Caco-2 (cell line): ENCODE measurements at places on chromosomes 1 and 21.

- no peaks in the 10 kb centered on the region for H3K27me3 ChIP-seq
- peak; percentile 64 for DNase-seq
- H3K36me3 ChIP-seq = no peaks in the 10 kb centered on the region; the same call in 1 of the 2 replicates
- no peak overlapping the region for H3K27ac ChIP-seq
Measured at GRCh38 chr1:93579891-93580290, 101.7 kb downstream of the BCAR3 start.

- H3K27ac ChIP-seq = no peak overlapping the region
- H3K27me3 ChIP-seq = no peaks in the 10 kb centered on the region
- peaks cover 31% of the 10 kb centered on the region for H3K4me1 ChIP-seq
- peak; percentile 36 for DNase-seq
Measured at GRCh38 chr1:220698607-220699016, 8.4 kb downstream of the C1orf115 start.

DNA sequence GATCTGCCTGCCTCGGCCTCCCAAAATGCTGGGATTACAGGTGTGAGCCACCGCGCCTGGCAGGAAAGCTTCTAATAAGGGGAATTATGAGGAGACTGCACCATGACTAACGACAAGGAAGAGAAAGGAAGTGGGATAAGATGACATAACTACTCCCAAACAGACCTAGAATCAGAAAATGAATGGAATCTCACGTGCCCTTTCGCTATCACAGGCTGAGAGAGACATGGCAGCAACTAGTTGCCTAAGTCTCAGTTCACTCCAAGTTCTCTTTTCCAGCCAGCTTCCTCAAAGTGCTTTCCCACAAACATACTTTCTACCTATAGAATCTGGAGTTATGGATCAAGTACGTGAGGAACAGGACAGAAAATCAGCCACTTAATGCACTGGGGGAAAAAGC, 2.0 kb downstream of the PI4KB start:
- peaks cover 11% of the 10 kb centered on the region for H3K4me1 ChIP-seq
- H3K4me3 ChIP-seq = no peak overlapping the region
- peaks cover 2% of the 10 kb centered on the region; the same call in 1 of the 2 replicates for H3K36me3 ChIP-seq
- DNase-seq = no peak
- H3K27ac ChIP-seq = no peak overlapping the region

DNA sequence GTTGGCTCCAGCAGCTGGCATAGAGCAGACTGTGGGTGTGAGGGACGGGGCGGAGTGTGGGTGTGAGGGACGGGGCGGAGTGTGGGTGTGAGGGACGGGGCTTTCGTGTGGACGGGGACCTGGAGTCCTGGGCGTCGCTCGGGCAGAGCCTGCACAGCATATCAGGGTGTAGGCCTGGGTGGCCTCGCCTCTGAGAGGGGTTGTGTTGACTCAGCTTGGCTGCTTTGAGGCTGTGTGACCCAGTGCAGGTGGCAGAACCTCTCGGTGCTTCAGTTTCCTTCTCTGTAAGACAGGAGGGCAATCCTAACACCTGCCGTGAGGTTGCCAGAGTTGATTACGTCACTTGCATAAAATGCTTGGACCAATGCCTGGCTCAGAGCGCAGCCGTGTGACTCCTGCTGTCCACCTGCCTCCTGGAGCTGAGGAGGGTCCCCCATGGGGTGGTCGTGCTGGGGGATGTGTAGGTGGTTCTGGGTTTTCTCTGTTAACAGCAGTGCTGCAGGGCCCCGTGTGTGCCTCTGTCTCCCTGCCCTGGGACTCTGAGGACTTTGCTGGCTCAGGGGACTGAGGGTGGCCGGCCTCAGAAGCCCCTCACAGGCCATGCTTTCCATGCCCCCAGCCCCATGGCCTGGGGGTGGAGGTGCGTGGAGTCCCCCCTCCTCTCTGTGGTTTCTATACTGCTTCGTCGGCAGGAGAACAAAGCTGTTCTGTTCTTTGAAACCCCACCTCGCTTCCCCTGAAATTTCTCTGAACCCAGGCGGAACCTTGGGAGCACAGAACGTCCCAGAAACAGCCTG, 15.4 kb downstream of the PDXK start:
- peak overlapping the region; percentile 26 for H3K27ac ChIP-seq
- H3K4me3 ChIP-seq = no peak overlapping the region
- no peaks in the 10 kb centered on the region for H3K27me3 ChIP-seq
- H3K36me3 ChIP-seq = peaks cover 2% of the 10 kb centered on the region; the same call in 1 of the 2 replicates
- peaks cover 22% of the 10 kb centered on the region for H3K4me1 ChIP-seq

DNA sequence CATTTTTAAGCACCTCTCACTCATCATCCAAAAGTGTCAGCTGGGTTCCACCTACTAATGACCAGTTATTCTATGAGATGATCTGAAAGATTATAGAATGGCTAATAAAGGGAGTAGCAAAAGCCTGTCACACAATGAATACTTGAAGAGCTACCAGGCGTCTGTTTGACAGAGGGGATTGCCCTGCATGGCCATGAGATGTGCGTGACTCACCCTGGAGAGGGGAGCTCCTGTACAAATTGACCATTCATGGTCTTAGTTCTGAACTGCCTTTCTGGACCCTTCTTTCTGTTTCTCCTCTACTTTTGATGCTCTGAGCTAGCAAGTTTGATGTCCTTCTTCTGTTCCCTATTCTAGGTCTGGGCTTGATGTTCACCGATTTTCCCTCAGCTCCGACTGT, 85.2 kb upstream of the ABCD3 start:
- H3K4me3 ChIP-seq = no peak overlapping the region
- no peaks in the 10 kb centered on the region for H3K36me3 ChIP-seq
- peaks cover 71% of the 10 kb centered on the region for H3K4me1 ChIP-seq
- H3K27ac ChIP-seq = peak overlapping the region; percentile 76
- no peaks in the 10 kb centered on the region for H3K27me3 ChIP-seq

GRCh38 chr1:212457740-212458338, 25.1 kb downstream of the NENF start:
- no peak overlapping the region for H3K4me3 ChIP-seq
- no peaks in the 10 kb centered on the region for H3K27me3 ChIP-seq
- no peaks in the 10 kb centered on the region for H3K4me1 ChIP-seq
- H3K27ac ChIP-seq = no peak overlapping the region
- no peaks in the 10 kb centered on the region for H3K36me3 ChIP-seq
- DNase-seq = no peak

DNA sequence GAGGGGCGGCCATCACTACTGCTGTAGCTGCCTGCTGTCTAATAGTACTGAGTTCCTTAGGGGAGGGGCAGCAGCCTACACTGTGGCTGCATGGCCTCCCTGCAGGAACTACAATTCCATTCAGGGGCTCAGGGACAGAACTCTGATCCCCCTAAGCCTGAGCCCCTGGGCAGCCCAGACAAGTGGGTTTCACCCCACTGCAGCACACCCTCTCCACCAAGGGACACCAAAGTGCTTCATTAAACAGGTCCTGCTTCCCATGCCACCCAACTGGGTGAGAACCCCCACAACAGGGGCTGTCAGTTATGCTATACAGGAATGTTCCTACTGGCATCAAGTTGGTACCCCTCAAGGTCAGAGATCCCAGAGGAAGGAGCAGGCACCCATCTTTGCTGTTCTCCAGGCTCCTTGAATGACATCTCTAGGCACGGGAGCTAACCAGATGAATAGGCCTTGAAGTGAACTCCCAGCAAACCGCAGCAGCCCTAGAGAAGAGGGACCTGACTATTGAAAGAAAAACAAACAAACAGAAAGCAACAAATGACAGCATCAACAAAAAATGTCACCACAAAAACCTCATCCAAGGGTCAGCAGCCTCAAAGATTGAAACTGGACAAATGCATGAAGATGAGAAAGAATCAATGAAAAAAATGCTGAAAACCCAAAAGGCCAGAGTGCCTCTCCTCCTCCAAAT, 437.4 kb downstream of the NUF2 start:
- H3K27ac ChIP-seq = no peak overlapping the region
- no peak for DNase-seq
- no peaks in the 10 kb centered on the region for H3K36me3 ChIP-seq
- no peak overlapping the region for H3K4me3 ChIP-seq
- no peaks in the 10 kb centered on the region for H3K4me1 ChIP-seq
- no peaks in the 10 kb centered on the region for H3K27me3 ChIP-seq

DNA sequence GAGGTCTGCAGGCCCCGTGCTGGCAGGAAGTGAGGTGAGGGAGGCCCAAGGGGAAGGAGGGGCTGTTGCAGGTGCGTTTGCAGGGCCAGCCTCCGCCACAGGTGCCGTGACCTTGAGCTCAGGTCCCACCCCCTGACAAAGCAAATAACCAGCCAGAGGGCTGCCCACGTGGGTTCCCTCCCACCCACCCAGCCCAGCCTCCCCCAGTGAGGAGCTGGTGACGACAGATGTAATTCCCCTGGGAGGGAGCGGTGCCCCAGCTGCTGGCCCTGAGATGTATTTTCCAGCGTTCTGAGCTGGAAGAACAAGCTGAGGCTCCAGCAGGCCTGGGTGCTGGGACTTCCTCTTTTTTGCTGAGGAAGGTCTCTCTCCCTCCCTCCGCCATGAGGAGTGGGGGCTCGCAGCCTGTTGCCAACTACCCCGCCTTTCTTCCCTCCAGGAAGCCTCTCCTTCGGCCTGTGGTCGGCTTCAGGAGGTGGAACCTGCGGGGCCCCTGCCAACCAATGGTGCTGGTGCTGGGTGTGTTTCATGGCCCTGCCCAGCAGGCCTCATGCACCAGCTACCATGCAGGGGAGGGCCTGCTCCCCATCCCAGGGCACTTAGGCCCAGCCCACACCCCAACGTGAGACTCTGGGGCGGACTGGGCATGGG, 153.2 kb downstream of the PRDM16 start:
- peak; percentile 48 for DNase-seq
- H3K36me3 ChIP-seq = no peaks in the 10 kb centered on the region
- H3K4me1 ChIP-seq = peaks cover 25% of the 10 kb centered on the region
- H3K27ac ChIP-seq = no peak overlapping the region
- H3K4me3 ChIP-seq = no peak overlapping the region
- no peaks in the 10 kb centered on the region for H3K27me3 ChIP-seq

- H3K36me3 ChIP-seq = no peaks in the 10 kb centered on the region
- no peak for DNase-seq
- H3K4me3 ChIP-seq = no peak overlapping the region
- H3K27me3 ChIP-seq = no peaks in the 10 kb centered on the region
- no peak overlapping the region for H3K27ac ChIP-seq
- no peaks in the 10 kb centered on the region for H3K4me1 ChIP-seq
Measured at GRCh38 chr1:111895469-111895868, 94.0 kb downstream of the KCND3 start.

DNA sequence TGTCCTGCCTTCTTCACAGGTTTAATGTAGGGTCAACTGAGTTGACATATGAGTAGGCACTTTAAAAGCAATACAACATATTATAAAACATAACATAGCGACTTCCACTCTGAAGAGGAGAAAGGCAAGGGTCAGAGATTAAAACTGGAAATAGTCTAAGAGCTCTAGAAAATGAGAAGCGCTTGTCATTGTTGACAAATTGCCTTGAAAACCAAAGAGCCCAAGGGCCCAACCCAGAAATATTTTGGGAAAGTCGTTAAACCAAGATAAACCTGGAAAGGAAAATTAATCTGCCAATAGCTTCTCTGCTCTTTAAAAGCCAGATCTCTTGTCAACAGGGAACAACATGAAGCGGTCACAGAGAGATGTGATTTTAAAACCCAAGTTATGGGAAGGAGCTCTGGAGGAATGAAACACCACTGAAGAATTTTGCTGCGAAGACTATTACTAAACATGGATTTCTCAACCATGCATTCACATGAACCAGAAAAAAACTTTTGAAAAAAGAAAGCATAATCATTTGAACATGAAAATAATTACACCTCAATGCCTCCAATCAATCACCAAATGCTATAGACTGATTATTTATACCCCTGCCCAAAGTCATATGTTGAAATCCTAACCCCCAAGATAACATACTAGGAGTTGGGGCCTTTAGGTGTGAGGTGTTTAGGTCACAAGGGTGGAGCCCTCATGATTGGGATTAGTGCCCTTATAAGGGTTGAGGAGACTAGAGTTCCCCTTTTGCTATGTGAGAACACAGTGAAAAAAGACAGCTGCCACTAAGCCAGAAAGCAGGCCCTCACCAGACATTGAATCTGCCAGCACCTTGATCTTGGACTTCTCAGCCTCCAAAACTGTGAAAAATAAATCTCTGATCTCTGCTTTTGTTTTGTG, 33.0 kb upstream of the MTF1 start:
- H3K27ac ChIP-seq = no peak overlapping the region
- no peak for DNase-seq
- no peaks in the 10 kb centered on the region for H3K4me1 ChIP-seq
- H3K36me3 ChIP-seq = no peaks in the 10 kb centered on the region

DNA sequence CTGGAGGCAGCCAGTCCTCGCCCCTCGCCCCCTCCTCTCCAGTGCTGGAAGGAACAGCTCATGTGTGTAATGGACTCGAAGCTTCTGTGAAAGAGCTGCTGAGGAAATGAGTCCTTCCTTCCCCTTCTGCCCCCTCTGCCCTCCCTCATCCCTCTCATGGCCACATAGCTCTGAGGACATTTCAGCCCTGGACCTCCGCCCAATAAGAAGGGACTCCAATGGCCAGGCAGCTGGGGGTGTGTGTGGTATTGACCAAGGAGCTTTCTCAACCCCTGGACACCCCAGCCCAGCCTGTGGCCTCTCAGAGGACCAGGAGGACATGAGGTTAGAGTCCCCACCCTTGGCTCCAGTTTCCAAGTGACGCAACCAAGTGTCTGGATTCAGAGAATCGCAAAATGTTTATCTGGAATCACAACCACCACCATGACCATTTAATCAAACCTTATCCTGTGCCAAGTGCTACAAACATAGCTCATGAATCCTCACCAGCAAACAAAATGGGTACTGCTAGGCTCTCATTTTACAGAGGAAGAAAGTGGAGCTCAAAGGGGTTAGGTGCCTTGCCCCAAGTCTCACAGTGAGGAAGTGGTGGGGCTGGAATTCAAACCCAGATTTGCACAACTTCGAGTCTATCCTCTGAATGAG, 47.8 kb upstream of the ECE1 start:
- H3K4me1 ChIP-seq = peaks cover 17% of the 10 kb centered on the region
- H3K27me3 ChIP-seq = no peaks in the 10 kb centered on the region
- DNase-seq = no peak
- no peak overlapping the region for H3K4me3 ChIP-seq
- peaks cover 3% of the 10 kb centered on the region; the same call in 1 of the 2 replicates for H3K36me3 ChIP-seq
- H3K27ac ChIP-seq = no peak overlapping the region

GRCh38 chr1:77220687-77221463, 1.6 kb upstream of the PIGK start:
- no peaks in the 10 kb centered on the region for H3K27me3 ChIP-seq
- no peak for DNase-seq
- no peak overlapping the region for H3K4me3 ChIP-seq
- H3K4me1 ChIP-seq = no peaks in the 10 kb centered on the region
- H3K36me3 ChIP-seq = no peaks in the 10 kb centered on the region
- H3K27ac ChIP-seq = no peak overlapping the region

- DNase-seq = no peak
- no peaks in the 10 kb centered on the region for H3K27me3 ChIP-seq
- H3K27ac ChIP-seq = no peak overlapping the region
- H3K4me3 ChIP-seq = no peak overlapping the region
Measured at GRCh38 chr1:93186667-93187066, 6.1 kb downstream of the CCDC18 start.
